Activated naive CD4-positive, alpha-beta T cell treated with anti-CD3 and anti-CD28 coated beads, Interleukin-2, amount 10 ng/mL, durations not matched to agents 7 days and 5 days (primary cell): ENCODE measurements at places on chromosomes 7 and 10.
A peak's percentile ranks its signal among the peaks of the same experiment; 100 is the strongest.

DNA sequence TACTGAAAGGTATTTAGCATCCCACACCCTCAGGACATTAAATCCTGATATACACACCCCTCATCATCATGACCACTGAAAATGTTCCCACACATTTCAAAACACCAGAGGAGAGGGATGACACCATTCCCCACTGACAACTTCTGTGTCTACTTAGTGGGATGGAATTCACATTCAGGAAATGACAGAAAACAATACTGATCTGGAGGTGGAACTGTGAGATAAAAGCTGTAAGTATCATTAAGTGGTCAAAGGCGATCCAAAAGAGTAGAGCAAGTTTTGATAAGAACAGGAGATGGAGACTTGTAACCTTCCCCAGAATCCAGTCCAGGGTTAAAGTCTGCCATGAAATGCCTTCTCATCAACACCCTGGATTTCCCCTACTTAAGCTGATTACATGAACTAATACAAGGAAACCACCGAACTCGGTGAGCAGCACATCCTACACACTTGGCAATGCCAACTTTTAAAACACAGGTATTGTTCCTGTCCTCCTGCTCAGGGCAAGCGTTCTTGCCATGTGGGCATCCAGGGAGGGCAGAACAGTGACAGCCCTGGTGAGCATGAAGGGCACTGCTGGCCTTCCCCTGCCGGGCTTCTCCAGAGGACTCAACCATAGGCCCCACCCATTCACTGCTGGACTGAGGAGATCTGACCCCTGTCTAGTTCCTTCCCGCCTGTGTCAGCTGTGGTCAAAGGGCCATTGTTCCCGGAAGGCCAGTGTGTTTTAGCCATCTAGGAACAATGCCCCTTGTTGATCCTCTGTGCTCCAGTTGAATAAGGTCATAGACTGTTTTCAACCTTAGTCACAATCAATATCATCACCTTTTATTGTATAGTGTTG is 85.0 kb downstream of the SGMS1 start:
- DNase-seq: no peak
- no peaks in the 10 kb centered on the region for H3K27me3 ChIP-seq
- H3K36me3 ChIP-seq: peaks cover 6% of the 10 kb centered on the region
- H3K4me3 ChIP-seq: no peak overlapping the region

- no peaks in the 10 kb centered on the region for H3K36me3 ChIP-seq
- H3K4me1 ChIP-seq: no peaks in the 10 kb centered on the region
- peaks cover 39% of the 10 kb centered on the region for H3K27me3 ChIP-seq
- H3K27ac ChIP-seq: no peak overlapping the region
- DNase-seq: no peak
These were observed 14.7 kb upstream of the FAM171A1 start for GRCh38 chr10:15385552-15386455.

GRCh38 chr7:99270702-99271101 is 1.9 kb upstream of the MYH16 start:
- H3K4me3 ChIP-seq: no peak overlapping the region
- H3K27ac ChIP-seq: no peak overlapping the region
- no peaks in the 10 kb centered on the region for H3K36me3 ChIP-seq
- H3K4me1 ChIP-seq: peaks cover 15% of the 10 kb centered on the region
- no peak for DNase-seq

DNA sequence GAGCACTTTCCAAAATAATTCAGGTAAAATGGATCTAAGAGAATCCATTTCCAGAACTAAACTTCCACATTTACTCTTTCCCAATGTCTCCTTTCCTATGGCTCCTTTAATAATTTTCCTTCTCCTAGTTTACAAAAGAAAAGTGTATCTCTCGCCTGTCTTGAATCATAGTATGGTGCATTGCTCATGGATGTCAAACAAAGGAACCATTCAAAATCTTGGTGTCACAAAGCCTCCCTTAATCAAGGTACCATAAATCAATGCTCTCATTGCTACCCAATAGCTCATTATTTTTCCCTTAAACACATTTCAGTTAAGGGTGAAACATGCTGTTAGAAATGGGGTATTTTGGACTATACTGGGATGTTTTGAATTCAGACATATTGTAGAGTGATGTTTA is 57.6 kb upstream of the KCNMA1 start:
- no peaks in the 10 kb centered on the region for H3K36me3 ChIP-seq
- peaks cover 11% of the 10 kb centered on the region for H3K27me3 ChIP-seq
- H3K4me3 ChIP-seq: no peak overlapping the region
- H3K27ac ChIP-seq: no peak overlapping the region
- H3K4me1 ChIP-seq: no peaks in the 10 kb centered on the region

DNA sequence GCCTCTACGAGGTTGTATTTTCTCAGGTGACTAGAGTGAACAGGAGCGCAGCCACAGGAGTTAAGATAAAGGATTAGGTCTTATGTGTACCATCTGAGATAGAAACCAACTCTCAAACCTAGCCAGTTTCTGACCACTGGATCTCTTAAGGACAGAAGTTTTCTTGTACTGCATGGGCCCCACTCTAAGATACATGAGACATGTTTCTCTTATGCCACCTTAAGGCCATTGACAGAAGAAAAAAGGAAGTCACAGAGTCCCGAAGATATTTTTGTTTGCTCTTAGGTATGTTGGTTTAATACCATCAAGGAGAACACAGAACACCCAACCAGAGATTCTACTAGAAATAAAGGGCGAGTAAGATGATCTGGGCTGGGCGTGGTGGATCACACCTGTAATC is 335.8 kb downstream of the FRMD4A start:
- H3K27me3 ChIP-seq: peaks cover 19% of the 10 kb centered on the region
- no peaks in the 10 kb centered on the region for H3K36me3 ChIP-seq
- H3K4me3 ChIP-seq: no peak overlapping the region
- H3K4me1 ChIP-seq: peaks cover 21% of the 10 kb centered on the region
- H3K27ac ChIP-seq: no peak overlapping the region

- no peaks in the 10 kb centered on the region for H3K27me3 ChIP-seq
- DNase-seq: no peak
- no peak overlapping the region for H3K4me3 ChIP-seq
- no peaks in the 10 kb centered on the region for H3K36me3 ChIP-seq
These were observed 241.5 kb upstream of the PTER start for GRCh38 chr10:16195178-16195769.

- H3K36me3 ChIP-seq: no peaks in the 10 kb centered on the region
- no peak overlapping the region for H3K4me3 ChIP-seq
- no peak overlapping the region for H3K27ac ChIP-seq
- H3K4me1 ChIP-seq: peaks cover 7% of the 10 kb centered on the region
These were observed 107.2 kb upstream of the LYZL2 start for GRCh38 chr10:30736685-30737232.

GRCh38 chr7:113519472-113519871 is 399.3 kb downstream of the PPP1R3A start:
- no peak overlapping the region for H3K27ac ChIP-seq
- H3K4me3 ChIP-seq: no peak overlapping the region
- H3K4me1 ChIP-seq: no peaks in the 10 kb centered on the region
- no peaks in the 10 kb centered on the region for H3K36me3 ChIP-seq
- H3K27me3 ChIP-seq: no peaks in the 10 kb centered on the region
- DNase-seq: no peak

GRCh38 chr10:50310560-50311174 is 59.4 kb upstream of the ASAH2 start:
- H3K27me3 ChIP-seq: no peaks in the 10 kb centered on the region
- DNase-seq: peak; percentile 34
- peaks cover 13% of the 10 kb centered on the region for H3K4me1 ChIP-seq
- H3K36me3 ChIP-seq: peaks cover 21% of the 10 kb centered on the region
- H3K4me3 ChIP-seq: no peak overlapping the region

GRCh38 chr10:56505555-56505954 is 144.5 kb upstream of the ZWINT start:
- DNase-seq: no peak
- no peaks in the 10 kb centered on the region for H3K36me3 ChIP-seq
- H3K27ac ChIP-seq: no peak overlapping the region
- H3K4me1 ChIP-seq: no peaks in the 10 kb centered on the region
- H3K4me3 ChIP-seq: no peak overlapping the region
- no peaks in the 10 kb centered on the region for H3K27me3 ChIP-seq
